T-helper 2 cell treated with Interferon-gamma antibody and Interleukin-4, amounts not matched to agents 100 ng/mL and 5 ng/mL, for 36 hours (primary cell): ENCODE measurements at places on chromosomes 12 and 14. TPM values are rescaled to one million over a fixed set of nuclear protein-coding genes. Genes with fewer than 3 reads are reported as not detected.

The ISM2 gene
- total RNA-seq = 0.18 TPM in 1 of 2 replicates, not detected in the other

The PRB4 gene
- total RNA-seq = not detected in 2 replicates

The HCAR1 gene
- 2.6 and 2.7 TPM in 2 replicates for total RNA-seq

The IGFBP6 gene
- 0.43 and 0.48 TPM in 2 replicates for total RNA-seq

The CLEC1B gene
- not detected in 2 replicates for total RNA-seq

The TM9SF1 gene
- total RNA-seq = 41.2 and 42.6 TPM in 2 replicates
